Stimulated activated CD4-positive, alpha-beta T cell treated with anti-CD3 and anti-CD28 coated beads, Interleukin-15, amount 100 ng/mL, for 1 hour (primary cell): ENCODE measurements at places on chromosomes 6 and 20.

DNA sequence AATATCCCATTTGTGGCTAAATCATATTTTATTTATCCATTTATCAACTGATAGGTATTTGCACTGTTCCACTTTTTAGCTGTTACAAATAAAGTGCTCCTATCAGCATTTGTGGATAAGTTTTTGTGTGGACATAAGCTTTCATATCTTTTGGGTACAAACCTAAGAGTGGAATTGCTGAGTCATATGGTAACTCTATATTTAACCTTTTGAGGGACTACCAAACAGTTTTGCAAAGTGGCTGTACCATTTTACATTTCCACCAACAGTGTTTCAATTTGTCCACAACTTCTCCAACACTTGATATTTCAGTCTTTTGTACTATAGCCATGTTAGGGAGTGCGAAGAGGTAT lies 23.6 kb upstream of the ECHDC1 start:
- no peak for DNase-seq

DNA sequence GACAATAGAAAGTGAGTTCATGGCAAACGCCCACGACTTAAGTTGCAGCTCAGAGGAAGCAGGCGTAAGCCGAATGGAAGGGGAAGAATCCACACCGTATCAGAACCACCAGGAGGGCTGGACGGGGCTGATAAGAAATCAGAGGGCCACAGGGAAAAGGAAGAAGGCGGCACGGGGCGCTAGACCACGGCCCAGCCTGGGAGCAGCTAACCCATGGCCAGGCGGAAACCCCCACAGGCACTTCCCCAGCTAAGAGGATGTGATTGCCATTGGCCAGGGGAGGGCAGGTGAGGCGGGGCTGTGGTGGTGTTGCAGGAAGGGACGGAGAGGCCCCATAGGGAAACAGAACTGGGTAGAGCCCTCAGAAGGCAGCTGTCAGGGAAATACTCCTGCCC lies 174.0 kb upstream of the AFDN start:
- no peak for DNase-seq

GRCh38 chr20:53201588-53201987 lies 229.4 kb downstream of the TSHZ2 start:
- no peak for DNase-seq

- DNase-seq: no peak
Observed at GRCh38 chr20:36391955-36392354, 85.8 kb downstream of the DLGAP4 start.

GRCh38 chr6:108801366-108801765 lies 46.9 kb upstream of the ARMC2 start:
- DNase-seq: no peak

GRCh38 chr6:159522877-159523547 lies 170.0 kb downstream of the SOD2 start:
- DNase-seq: no peak

GRCh38 chr6:133644548-133644891 lies 244.4 kb upstream of the TCF21 start:
- DNase-seq: no peak

DNA sequence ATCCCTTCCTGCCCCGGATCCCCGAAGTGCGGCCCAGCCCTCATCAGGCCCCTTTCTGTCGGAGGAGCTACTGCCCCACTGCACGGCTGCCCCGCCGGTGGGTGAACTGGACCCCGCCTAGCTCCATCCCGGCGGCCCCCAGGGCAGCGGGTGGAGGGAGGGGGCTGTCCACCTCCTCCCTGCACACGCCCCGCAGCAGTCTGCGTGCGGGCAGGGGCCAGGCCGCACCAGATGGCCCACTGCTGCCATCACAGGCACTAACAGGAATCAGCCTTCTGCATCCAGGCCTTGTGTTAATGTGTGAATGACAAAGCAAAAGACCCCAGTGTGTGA lies 54.9 kb upstream of the UNC93A start:
- DNase-seq: no peak
